ENCODE measurements at places on chromosomes 12 and 14.
A peak's percentile ranks its signal among the peaks of the same experiment; 100 is the strongest.

DNA sequence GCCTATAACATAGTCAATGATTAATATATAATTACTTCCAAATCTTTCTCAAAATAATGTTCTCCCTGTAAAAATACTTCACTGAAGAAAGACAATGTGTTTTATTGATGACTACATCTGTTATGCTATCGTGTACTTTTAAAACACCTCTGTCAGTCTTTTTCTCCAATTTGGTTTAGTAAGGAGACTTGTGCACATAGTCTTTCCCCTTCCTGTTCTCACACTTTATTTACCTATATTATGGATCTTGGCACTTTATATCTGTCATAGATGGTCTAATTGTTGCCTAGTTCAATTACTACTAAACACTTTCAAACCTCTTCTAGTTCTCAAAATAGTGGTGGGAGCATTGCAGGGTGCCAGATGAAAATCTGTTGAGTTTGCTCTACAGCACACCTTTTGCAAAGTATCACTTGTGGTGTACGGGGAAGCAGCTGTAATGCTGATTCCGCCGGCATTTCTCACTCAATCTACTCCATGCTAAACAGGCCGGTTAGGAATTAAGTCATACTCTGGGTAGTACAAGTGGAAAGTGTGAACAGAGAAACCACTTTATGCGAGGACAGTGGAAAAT is 1.1 kb upstream of the INSM2 start:
- peak; percentile 31 for DNase-seq

DNA sequence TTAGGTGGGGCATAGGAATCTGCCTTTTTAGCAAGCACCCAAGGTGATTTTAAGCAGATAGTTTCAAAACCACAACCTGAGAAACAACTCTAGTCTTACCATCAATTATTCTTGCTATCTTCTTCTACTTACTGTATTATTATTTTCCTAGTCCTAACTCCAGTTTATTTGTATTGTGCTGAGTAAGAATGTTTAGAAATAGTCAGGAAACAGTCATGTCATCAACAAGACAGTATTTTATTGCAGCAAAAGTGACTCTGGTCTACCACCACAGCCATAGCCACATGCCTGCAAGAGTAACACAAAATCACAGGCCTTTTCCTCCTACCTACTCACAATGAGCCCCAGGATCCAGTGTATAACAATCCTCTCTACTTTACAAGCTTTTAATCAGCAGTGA is 46.3 kb upstream of the FLRT2 start:
- DNase-seq: no peak

GRCh38 chr14:20624495-20625070 is 16.9 kb downstream of the OR6S1 start:
- no peak for DNase-seq

GRCh38 chr12:62301080-62301798 is 41.0 kb downstream of the USP15 start:
- DNase-seq: no peak

DNA sequence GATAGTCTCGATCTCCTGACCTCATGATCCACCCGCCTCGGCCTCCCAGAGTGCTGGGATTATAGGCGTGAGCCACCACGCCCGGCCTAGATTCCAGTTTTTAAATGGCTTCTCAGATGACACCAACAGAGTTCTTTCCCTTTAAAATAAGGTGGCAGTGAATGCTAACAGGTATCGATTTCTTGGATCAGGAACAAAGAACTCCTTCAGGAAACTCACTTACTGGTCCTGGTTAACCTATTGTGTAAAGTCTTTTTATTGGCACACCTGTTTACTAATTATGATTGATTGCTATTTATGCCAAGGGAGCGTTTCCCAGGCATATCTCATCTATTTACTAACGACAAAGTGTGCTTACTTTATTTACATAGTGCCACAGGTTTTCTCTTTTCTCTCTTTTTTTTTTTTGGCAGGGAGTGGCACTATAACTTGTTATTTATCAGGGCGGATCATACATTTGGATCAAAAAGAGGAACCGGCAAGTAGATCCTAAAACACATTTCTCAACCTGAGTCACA is 89.7 kb downstream of the GLT1D1 start:
- DNase-seq: no peak

GRCh38 chr12:113154351-113154973 is 4.9 kb downstream of the CFAP73 start:
- DNase-seq: no peak

GRCh38 chr14:84090837-84091236 is 1439.1 kb upstream of the FLRT2 start:
- DNase-seq: no peak

DNA sequence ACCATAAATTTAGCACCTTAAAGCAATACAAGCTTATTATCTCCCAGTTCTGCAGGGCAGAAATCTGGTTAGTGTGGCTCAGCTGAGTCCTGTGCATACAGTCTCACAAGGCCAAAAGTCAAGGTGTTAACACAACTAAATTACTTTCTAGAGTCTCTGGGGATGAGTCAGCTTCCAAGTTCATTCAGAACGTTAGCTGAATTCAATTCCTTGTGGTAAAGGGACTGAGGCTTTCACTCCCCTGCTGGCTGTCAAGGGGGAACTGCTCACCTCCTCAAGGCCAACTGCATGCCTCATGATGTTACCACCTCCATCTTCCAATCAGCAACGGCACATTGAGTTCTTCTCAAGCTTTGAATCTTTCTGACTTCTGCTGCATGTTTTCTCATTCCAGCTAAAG is 27.6 kb downstream of the EML5 start:
- no peak for DNase-seq

DNA sequence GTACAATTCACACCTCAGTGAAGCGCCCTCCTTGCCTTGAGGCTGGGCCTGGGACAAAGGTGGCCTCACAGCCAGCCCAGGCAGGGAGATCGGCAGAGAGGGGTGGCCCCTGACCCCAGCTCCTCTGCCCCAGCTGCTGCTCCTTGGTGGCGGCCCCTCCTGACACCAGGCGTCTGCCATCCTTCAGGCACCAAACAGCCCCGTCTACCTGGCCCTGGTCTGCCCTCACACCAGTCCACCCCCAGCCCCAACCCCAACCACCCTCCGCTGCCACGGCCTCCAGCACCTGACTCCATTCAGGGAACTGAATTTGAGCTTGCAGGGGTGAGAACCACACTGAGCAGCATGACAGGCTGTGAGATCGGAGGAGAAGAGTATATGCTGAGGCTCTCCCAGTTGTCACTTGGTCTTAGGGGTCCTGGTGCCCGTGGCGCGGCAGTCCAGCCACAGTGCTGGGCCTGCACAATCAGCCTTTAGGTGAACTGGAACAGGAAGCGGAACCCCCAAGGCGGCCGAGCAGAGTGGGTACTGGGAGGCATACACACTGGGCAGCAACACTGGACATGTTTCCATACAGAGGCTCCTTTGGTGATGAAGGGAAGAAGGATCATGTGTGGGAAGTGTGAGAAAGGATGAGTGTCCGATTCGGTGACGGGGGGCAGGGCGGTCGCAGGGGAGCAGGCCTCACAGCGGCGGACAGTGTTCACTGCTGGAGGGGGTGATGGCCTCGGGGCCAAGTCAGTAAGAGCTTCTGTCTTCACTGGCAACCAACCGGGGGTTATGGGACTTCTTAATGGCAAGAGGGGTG is 18.7 kb downstream of the ZFYVE21 start:
- DNase-seq: no peak

DNA sequence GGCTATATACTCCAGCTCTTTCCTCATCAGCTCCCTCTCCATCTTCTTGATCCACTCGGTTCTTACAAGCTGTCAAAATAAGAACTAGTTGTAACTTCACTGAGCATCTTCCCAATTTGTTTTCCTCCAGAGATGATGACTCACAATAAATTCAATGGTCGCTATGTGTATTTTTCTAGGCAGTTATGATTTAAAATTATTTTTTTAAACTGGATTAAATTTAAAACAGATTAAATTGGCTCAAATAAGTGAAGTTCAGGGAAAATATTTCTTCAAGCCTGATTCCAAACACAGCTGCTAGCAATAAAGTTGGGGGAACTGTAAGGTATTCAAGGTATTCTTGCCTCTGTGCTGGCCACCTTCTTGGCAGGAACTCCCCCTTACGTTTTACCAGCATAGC is 717.7 kb upstream of the USP15 start:
- no peak for DNase-seq

DNA sequence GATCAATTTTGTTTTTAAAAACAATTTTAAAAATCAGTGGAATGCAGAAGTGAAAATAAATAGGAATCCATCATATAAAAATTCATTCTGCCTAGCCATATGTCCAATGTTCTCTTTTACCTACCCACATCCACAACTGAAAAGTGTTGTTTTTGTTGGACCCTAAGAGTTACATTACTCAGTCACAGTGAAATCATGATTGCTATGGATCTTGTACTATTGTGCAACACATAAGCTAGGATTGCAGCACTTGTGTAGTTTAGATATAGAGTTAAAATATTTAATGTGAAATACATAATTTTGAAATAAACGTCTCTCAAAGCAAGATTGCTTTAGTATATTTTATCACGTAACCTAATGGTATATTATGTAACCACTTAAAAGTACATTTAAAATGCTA is 213.3 kb upstream of the CLEC14A start:
- no peak for DNase-seq

- peak; percentile 38 for DNase-seq
Measured at GRCh38 chr12:49200919-49201594, 12.2 kb upstream of the TUBA1A start.

DNA sequence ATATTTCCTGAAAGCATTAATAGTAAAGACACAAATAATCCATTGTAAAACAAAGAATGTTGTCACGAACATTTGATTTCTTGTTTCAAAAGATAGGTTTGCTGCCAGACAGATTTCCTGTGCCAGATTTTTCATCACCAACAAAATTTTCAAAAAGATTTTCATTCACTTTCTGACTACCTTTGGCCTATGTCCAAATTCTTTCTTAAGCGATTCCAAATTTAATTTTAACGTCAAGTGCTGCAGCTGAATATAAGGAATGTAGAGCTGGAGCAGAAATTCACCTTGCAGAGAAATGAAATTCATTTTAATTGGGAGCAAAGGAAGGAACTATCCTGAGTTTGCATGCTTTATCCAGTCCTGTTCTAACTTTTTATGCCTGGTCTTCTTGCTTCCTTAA is 277.4 kb downstream of the CCER1 start:
- DNase-seq: no peak

GRCh38 chr12:10247436-10248058 is 34.9 kb downstream of the GABARAPL1 start:
- DNase-seq: no peak

GRCh38 chr12:105083551-105084105 is 630 bp downstream of the ALDH1L2 start:
- DNase-seq: no peak

DNA sequence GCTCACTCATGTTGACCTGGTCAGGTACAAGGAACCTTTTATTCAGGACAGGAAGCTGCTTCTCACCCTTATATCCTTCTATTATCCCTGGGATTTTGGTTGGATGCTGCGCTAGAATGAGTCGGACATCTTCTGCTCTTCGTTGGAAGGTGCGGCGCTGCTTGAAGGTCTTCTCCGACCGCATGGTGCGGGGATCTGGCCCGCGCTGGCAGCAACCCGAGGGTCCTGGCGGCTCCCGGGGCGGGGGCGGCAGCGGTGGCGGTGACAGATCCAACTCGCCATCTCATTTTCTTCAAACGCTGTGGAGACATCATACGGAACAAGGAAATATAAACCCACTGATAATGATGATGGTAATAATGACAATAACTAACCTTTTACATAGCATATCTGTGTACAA is 126.3 kb downstream of the ATXN7L3B start:
- DNase-seq: no peak

DNA sequence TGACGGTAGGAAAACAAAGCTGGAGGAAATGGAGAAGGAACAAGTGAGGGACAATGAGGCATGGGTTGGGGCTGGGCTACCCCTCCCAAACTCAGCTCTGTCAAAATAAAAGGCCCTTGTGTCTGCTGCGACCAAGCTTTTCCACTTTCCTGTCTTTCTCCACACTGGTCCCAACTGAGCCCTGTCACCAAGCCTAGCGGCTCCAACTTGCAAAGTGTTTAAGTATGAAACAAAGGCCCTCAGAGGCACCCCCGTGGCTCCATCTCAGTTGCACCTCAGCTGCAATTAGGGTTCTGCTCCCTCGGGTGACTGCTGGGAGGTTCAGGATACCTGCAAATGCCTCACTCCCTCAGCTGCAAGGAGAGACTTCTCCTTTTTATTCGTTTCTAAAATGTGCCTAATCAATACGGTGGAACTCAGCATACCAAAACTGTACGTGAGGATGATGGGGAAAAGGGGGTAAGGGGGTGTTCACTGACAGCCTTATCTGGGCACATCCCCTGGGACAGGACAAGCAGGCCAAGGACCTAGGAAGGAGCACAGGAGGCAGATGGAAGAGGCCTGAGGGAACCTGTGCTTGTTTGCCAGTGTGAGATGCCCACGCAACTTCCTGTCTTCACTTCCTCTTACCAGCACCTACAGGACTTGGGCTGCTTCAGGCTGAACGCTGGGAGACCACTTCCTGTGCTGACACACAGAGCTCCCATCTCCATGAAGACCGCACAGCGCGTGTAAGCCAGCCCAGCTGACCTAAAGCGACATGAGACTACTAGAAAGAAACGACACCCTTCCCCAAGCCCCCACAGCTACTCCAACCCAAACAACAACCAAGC is 8.9 kb downstream of the VAMP1 start:
- DNase-seq: peak; percentile 85

GRCh38 chr12:55448825-55449224 is 4.9 kb downstream of the OR6C2 start:
- DNase-seq: no peak

DNA sequence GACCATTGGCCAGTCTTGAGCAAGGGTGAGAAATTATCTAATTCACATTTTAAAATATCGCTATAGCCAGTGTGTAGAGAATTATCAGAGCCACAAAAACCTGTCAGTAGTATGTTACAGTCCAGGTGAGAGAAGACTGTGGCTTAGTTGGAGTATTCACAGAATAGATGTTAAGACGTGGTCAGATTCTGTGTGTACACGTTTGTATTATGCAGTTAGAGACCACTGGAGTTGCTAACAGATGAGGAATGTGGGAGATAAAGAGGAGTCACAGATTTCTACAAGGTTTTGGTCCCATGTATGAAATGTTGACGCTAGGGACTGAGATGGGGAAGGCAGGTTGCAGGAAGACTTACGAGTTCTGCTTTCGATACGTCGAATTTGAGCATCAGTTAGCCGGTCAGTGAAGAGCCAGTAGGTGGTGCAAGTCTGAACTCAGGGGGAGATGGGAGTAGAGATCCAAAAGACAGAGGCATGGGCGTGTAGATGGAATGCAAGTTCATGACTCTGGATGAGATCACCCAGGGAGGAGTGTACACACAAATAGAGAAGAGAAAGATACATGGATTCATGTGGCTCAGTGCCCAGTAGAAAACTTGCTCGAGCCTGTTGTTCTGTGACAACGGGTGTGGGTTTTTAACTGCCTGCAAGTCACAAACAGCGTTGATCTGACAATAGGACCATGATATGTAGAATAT is 114.8 kb upstream of the FLRT2 start:
- DNase-seq: no peak

GRCh38 chr12:63387771-63388170 is 236.8 kb upstream of the AVPR1A start:
- no peak for DNase-seq

DNA sequence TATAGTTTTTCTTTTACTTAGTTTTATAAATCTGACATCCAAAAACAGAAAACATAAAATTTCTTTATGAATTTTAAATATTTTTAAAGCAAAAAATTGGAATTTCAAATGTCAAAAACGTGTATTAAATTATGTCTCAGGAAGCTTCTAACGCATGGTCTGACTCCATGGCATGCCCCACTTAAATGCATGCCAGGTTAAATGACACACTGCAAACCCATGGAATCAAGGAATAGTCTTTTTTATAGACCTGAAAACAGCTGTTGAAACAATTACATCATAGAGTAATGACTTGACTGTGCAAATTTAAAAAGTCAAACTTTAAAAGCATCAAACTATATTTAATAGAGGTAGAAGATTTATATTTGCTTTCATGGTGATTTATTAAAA is 96.1 kb upstream of the DACT1 start:
- no peak for DNase-seq
